KG1 (cell line): ENCODE measurements at places on chromosomes 7 and 10.

GRCh38 chr7:5424749-5425506 is 1.3 kb upstream of the TNRC18 start:
- DNase-seq, result peak; percentile 38

- DNase-seq, result no peak
Observed at GRCh38 chr10:93364966-93365365, 117.2 kb downstream of the MYOF start.

DNA sequence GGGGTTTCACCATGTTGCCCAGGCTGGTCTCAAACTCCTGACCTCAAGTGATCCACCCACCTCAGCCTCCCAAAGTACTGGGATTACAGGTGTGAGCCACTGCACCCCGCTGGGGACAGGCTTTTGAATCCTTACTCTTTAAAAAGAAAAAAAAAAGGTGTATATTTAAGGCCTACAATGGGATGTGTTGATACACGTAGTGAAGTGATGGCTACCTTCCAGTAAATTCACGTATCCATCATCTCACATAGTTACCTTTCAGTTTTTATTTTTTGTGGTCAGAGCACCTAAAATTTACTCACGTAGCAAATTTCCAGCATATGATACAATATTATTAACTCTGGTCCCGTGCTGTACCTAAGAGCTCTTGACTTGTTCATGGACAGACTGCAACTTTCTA is 119.5 kb upstream of the INSYN2A start:
- no peak for DNase-seq

DNA sequence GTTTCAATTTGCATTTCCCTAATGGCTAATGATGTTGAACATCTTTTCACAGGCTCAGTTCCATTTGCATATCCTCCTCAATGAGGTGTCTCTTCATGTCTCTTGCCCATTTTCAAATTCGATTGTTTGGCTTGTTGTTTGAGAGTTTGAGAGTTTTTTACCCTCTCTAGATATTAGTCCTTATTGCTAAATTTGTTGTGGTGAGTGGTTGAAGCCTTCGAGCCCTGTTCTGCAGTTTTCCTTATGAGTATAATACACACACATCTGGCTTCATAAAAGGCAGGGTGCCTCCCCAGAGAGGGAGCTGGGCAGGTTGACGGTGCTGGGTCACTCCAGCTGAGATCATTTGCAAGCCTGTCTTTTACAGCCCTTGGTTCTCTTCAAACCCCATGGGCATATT is 65.1 kb downstream of the RGS10 start:
- no peak for DNase-seq

DNA sequence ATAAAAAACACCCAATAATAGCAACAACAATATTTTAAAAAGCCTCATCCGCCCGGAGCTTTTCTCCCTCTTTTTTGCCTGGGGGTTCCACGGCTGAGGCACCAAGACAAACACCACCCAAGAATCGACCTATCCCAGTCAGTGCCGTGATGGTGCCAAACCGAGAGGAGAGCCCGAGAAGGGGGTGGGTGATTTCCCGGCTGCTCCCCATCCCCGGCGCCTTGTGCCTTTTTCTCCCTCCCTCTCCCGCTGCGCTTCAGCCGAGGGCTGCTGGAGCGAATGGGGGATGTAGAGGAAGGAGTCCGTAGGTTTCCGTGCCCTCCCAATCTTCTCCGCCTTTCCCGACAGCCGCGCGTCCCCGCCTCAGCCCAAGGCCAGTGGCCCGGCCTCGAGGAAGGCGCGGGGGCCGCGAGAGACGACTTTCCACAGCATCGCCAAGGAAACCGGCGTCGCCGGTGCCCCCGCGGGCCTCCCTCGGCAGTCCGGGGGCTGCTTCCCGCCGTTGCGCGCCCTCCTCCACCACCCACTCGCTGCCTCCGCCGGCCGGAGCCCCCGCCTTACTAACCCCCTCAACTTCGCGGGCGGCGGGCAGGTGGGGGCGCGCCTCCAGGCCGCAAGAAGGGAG is 1.3 kb downstream of the EGR2 start:
- DNase-seq, result no peak

DNA sequence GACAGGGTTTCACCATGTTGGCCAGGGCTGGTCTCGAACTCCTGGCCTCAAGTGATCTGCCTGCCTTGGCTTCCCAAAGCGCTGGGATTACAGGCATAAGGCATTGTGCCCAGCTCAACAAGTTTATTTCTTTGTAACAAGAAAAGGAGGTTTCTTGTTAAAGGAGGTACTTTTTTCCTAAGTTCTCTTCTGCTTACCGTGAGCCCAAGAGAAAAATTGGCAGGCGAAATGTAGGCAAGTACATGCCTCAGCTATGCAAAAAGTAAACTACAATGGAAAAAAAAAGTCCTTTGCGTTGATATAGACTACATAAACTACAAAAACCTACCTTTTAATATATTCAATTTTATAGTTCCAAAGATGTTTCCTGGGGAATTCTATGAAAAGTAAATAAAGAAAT is 122.6 kb downstream of the DKK1 start:
- no peak for DNase-seq

DNA sequence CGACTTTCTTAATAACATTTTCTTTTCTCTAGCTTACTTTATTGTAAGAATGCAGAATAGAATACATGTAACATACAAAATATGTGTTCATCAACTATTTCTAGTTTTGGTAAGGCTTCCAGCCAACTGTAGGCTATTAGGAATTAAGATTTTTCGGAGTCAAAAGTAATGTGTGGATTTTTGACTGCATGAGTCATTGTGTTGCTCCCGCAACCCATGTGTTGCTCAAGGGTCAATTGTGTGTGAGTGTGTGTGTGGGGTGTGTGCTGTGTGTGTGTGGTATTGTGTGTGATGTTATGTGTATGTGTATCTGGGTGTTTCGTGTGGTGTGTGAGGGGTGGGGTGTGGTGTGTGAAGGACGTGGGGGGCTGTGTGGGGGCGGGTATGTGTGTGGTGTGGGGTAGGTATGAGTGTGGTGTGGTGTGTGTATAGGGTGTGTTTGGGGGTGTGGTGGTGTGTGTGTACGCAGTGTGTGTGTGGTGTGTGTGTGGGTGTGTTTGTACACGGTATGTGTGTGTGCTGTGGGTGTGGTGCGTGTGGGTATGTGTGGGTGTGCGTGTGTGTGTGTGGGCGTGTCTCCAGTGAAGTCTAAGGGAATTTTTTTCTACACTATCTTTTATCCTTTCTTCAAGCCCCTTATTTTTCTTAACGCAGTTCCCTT is 60.5 kb downstream of the RSU1 start:
- DNase-seq, result no peak

DNA sequence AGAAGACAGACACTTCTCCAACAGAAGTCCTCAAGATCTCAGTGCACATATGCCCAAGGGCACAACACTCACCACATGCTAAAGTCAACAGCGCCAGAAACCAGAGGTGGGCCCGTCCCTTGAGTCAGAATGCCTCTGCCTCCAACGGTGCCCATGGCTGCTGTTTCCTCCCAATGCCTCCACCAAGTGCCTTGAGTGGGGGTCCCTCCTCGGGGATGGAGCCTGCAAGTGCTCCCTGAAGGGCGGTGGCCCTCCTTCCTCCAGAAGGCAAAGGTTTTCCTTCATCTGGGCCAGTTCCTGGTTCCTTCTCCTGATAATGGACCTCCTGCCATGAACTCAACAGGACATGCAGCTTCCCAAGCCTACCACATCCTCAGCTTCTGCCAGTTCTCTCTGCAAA is 58.5 kb downstream of the TNS3 start:
- DNase-seq, result no peak

DNA sequence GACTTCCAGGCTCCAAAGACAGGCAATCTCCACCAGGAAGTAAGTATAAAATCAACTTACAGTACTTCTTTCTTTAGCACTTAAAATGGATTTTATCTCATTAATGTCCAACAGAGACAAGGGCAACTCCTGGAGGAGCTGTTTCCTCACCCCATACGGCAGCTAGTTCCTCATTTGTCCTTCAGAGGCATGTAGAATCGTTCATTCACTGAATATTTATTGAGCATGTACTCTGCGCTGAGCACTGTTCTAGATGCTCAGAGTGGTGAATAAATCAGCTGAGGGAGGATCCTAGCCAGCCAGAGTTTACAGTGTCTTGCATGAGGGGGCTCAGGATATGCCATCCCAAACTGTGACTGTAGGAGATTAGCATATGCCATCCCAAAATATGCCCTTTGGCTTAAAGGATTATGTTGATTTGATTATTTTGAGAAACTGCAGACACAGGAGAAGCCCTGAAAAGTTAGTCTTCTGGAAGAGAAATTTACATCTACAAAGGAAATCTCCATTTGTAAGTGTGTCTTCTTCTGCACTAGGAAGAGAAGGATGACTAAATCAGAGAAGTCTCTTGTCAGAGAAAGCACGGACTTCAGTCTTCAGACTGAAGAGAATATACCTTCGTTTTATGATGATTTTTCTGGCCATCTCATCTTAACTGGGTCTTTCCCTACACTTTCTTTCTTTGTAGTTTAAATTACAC is 66.9 kb downstream of the BAMBI start:
- no peak for DNase-seq

DNA sequence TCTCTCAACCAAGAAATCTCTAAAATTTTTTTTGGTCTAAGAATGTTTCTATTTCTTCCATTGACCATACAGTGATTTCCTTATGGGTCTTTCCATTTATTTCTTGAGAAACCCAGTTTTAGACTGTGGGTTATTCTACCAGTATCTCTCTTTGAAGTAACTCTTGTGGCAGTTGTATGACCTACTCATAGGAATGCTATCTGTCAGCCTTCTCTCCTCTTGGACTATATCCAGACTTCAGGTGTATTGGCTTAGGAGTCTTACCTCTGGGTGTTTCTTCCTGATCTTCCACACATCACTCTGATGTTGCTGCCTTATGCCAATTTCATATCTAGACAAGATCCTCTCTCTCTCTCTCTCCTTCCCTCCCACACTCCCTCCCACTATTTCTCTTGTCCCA is 178.1 kb downstream of the BMPER start:
- no peak for DNase-seq

DNA sequence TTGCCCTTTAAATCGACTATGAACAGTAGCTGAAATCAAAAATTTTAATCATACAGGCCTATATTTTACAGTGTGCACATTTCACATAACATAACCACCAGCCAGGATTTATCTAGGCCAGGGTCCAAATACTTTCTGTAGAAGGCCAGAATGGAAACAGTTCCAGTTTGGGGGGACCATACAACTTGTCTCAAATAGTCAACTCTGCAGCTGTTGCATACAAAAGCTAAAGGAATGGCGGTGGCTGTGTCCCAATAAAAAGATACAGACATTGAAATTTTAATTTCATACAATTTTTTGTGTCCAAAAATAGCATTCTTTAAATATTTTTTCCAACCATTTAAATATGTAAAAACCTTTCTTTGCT is 742 bp upstream of the TYSND1 start:
- no peak for DNase-seq

DNA sequence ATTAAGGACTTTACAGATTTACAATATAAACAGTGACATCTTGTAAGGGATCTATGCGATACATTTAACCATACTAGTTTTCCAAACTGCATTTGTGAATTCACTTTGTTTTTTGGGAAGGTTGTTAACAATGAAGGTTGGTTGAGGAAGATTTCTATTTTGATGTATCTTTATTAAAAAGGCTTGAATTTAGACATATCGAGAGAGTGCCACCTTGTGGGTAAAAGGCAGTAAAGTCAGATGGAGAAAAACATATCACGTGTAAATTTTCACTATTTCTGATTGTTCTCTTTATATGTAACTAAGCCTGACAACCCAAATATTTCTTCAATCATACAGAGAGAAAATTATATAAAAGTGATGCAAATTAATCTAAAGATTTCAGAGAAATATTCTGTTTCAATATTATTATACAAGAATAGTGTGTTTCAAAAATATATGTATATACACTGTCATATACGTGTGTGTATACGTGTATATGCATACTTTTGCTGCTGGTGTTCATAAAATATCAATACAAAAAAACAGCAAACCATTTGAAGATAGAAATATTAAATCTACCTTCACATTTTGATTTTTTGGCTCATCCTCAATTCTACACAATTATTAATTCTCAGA is 988.6 kb downstream of the SORCS1 start:
- DNase-seq, result peak; percentile 3

DNA sequence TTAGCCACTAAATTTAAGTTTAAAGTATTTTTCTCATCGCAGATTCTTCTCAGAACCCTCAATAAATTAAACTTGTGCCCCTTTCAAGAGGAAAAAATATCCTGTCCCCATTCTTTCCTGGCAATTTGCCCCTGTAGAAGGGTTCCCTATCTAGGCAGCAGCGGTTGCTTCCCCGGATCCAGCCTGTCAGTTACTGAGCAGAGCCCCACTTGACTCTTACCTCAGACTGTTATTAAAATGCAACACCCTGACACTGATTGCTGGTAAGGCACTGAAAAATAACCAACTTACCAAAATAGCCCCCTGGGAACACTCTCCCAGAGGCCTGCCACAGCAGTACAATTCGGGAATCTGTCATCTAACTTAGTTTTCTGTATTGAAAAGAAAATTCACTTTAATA is 13.9 kb downstream of the LMTK2 start:
- no peak for DNase-seq

- no peak for DNase-seq
Observed at GRCh38 chr7:100132126-100132525, 5.4 kb downstream of the MBLAC1 start.

DNA sequence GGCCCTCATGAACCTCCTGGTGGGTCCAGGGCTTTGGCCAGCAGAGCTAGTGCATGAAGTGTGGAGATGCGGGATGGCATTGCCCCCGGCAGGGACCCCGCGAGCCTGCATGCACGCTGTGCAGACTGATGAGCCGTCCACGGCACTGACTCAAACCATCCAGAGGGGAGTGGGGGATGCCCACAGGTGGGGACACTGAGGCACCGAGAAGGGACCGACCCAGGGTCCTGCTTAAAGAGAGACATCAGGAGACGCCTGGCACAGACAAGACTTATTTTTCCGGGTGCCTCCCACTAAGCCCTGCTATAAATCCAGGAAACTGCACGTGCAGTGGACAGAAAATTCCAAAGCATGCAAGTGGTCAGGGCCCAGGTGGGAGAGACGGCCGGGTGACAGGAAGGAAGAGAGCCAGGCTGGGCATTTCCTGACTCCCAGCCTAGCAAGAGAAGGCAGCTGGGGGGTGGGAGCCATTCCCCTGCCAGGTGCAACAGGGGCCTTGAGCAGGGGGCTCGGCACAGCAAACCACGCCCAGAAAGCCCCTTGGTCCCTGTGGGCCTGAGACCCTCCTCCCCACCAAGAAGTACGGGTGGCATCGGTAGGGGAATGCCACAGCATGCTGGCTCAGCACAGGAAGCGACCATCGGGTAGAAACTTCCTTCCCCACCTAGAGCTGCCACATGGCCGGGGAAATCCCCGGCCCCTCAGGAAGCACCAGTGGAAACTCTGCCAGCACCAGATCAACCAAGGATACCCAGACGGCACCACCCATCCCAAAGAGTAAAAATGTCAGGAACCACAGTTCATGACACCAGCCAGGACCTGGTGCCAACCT is 91.5 kb downstream of the FOXL3 start:
- DNase-seq, result no peak
